ENCODE measurements at places on chromosomes 2 and 18. TPM values are rescaled to one million over a fixed set of nuclear protein-coding genes. Genes with fewer than 3 reads are reported as not detected.

The VIL1 gene
- polyA plus RNA-seq, result 21.0 TPM

DNA sequence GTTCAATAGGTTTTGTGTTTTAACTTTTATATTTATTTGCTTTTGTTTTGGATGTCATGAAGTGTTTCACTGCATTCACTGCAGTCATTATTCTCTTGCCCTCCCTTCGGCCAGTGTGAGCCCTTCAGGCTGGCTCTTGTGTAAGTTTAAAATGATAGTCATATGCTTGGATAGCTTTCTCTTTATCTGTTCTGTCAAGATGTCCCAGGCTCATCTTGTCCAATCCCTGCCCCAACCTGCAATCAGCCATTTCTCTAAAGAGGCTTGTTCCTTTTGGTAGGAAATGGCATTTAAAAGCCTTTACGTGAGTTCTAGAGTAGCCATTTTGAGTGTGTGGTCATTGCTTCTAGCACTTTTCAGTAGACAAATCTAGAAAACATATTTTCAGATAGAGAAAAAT is 238.0 kb upstream of the SLC39A10 start:
- no peak for DNase-seq
- H3K4me3 ChIP-seq, result no peak overlapping the region

- H3K4me3 ChIP-seq, result no peak overlapping the region
- no peak for DNase-seq
- H3K27ac ChIP-seq, result peak overlapping the region; percentile 17
- H3K27me3 ChIP-seq, result no peaks in the 10 kb centered on the region
Measured at GRCh38 chr2:237616373-237616733, 11.0 kb upstream of the LRRFIP1 start.

DNA sequence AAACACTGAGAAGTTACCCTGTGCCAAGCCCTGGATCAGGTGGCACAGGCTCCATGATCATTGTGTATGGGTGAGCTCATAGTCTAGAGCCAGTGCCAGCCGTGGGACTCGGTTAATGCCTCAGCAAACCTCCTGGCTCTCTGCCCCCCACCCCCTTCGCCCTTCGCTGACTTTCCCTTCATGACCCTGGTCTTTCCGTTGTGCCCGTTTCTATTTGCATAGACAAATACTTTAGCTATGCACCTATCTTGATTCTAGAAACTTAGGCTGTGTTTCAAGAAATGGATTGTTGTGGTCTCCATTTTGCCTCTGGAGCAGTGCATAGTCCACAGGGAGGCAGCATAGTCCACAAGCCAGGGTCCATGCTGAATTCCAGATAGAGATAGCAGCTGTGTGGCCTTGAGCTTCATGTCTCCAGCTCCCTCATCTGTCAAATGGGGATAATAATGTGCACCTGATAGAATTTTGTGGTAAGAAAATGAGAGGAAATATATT is 44.8 kb upstream of the KDM3A start:
- no peak overlapping the region for H3K27ac ChIP-seq
- H3K36me3 ChIP-seq, result no peaks in the 10 kb centered on the region
- no peaks in the 10 kb centered on the region for H3K27me3 ChIP-seq
- no peak overlapping the region for H3K4me3 ChIP-seq
- DNase-seq, result no peak

GRCh38 chr2:216651351-216651881 is 18.2 kb downstream of the IGFBP2 start:
- peaks cover 31% of the 10 kb centered on the region for H3K4me1 ChIP-seq
- H3K4me3 ChIP-seq, result no peak overlapping the region
- no peaks in the 10 kb centered on the region for H3K36me3 ChIP-seq
- peak overlapping the region; percentile 51 for H3K27ac ChIP-seq

GRCh38 chr18:43049021-43049420 is 66.5 kb downstream of the RIT2 start:
- H3K27me3 ChIP-seq, result no peaks in the 10 kb centered on the region
- no peak overlapping the region for H3K27ac ChIP-seq
- no peak overlapping the region for H3K4me3 ChIP-seq
- no peak for DNase-seq

DNA sequence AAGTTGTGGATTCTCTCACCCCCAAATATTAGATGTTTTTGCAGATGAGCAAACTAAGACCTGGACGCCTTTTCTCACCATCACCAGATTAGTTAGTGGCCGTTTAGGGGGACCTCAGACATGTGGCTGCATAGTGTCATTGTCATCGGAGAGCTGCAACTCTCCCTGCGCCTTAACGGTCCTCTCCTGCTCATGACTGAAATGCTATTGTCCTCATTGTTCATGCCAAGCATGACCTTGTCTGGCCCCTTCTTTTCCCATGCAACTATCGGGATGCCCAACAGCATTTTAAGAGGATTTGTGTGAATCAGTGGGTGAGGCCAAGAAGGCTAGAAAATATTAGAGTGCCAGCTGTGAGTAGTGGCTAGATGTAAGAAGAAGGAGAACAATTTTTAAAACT is 174.2 kb downstream of the SOCS6 start:
- H3K4me1 ChIP-seq, result peaks cover 4% of the 10 kb centered on the region
- no peak overlapping the region for H3K4me3 ChIP-seq
- no peaks in the 10 kb centered on the region for H3K36me3 ChIP-seq
- no peak for DNase-seq
- H3K27me3 ChIP-seq, result no peaks in the 10 kb centered on the region

The KIF1A gene
- polyA plus RNA-seq, result 0.03 TPM

The UXS1 gene
- 10.6 TPM for polyA plus RNA-seq

The SCN2A gene
- polyA plus RNA-seq, result 0.01 TPM

GRCh38 chr2:66771359-66771976 is 336.5 kb downstream of the MEIS1 start:
- H3K36me3 ChIP-seq, result no peaks in the 10 kb centered on the region
- DNase-seq, result no peak
- no peak overlapping the region for H3K4me3 ChIP-seq
- no peak overlapping the region for H3K27ac ChIP-seq
- no peaks in the 10 kb centered on the region for H3K27me3 ChIP-seq
- no peaks in the 10 kb centered on the region for H3K4me1 ChIP-seq

The TMEM178A gene
- polyA plus RNA-seq, result 0.21 TPM

The ST8SIA3 gene
- polyA plus RNA-seq, result 0.57 TPM

- peaks cover 15% of the 10 kb centered on the region for H3K4me1 ChIP-seq
- no peak overlapping the region for H3K27ac ChIP-seq
- DNase-seq, result no peak
- no peaks in the 10 kb centered on the region for H3K27me3 ChIP-seq
- no peak overlapping the region for H3K4me3 ChIP-seq
- H3K36me3 ChIP-seq, result no peaks in the 10 kb centered on the region
Measured at GRCh38 chr2:127228102-127228501, 8.0 kb upstream of the CYP27C1 start.

The NLRC4 gene
- polyA plus RNA-seq, result 0.99 TPM

GRCh38 chr2:8983571-8983970 is 19.9 kb downstream of the MBOAT2 start:
- no peaks in the 10 kb centered on the region for H3K4me1 ChIP-seq
- H3K27me3 ChIP-seq, result no peaks in the 10 kb centered on the region
- H3K27ac ChIP-seq, result no peak overlapping the region
- DNase-seq, result no peak

The TMEFF2 gene
- polyA plus RNA-seq, result not detected

GRCh38 chr2:180046776-180047175 is 39.7 kb upstream of the CWC22 start:
- H3K4me1 ChIP-seq, result no peaks in the 10 kb centered on the region
- H3K27me3 ChIP-seq, result no peaks in the 10 kb centered on the region
- no peak overlapping the region for H3K27ac ChIP-seq
- no peak for DNase-seq
- H3K36me3 ChIP-seq, result no peaks in the 10 kb centered on the region
- H3K4me3 ChIP-seq, result no peak overlapping the region

- H3K36me3 ChIP-seq, result no peaks in the 10 kb centered on the region
- no peak overlapping the region for H3K4me3 ChIP-seq
- H3K4me1 ChIP-seq, result no peaks in the 10 kb centered on the region
- no peaks in the 10 kb centered on the region for H3K27me3 ChIP-seq
- DNase-seq, result no peak
Measured at GRCh38 chr2:83602753-83603152, 856.3 kb downstream of the SUCLG1 start.

DNA sequence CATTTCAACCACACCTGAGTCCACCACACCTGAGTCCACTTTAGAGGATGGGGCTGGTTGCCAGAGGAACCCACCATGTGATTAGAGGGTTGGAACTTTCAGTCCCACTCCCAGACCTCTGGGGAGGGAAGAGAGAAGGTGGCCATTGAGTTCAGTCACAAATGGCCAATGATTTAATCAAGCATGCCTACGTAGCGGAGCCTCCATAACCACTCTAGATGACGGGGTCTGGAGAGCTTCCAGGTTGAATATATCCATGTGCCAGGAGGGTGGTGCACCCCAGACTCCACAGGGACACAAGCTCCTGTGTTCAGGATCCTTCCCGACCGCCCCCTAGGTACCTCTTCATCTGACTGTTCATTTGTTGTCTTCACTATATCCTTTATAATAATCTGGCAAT is 53.3 kb downstream of the CYBRD1 start:
- H3K4me1 ChIP-seq, result no peaks in the 10 kb centered on the region
- H3K27ac ChIP-seq, result no peak overlapping the region
- no peak overlapping the region for H3K4me3 ChIP-seq
- no peaks in the 10 kb centered on the region for H3K27me3 ChIP-seq
- DNase-seq, result no peak
- H3K36me3 ChIP-seq, result no peaks in the 10 kb centered on the region

- H3K4me3 ChIP-seq, result no peak overlapping the region
- no peaks in the 10 kb centered on the region for H3K4me1 ChIP-seq
- DNase-seq, result no peak
- no peaks in the 10 kb centered on the region for H3K36me3 ChIP-seq
- no peak overlapping the region for H3K27ac ChIP-seq
- no peaks in the 10 kb centered on the region for H3K27me3 ChIP-seq
Measured at GRCh38 chr18:24262087-24262486, 123.2 kb downstream of the CABYR start.

- H3K4me3 ChIP-seq, result peak overlapping the region; percentile 29
- peaks cover 6% of the 10 kb centered on the region for H3K4me1 ChIP-seq
- H3K27ac ChIP-seq, result peak overlapping the region; percentile 89
- DNase-seq, result no peak
Measured at GRCh38 chr2:237475704-237476141, 11.3 kb upstream of the MLPH start.

DNA sequence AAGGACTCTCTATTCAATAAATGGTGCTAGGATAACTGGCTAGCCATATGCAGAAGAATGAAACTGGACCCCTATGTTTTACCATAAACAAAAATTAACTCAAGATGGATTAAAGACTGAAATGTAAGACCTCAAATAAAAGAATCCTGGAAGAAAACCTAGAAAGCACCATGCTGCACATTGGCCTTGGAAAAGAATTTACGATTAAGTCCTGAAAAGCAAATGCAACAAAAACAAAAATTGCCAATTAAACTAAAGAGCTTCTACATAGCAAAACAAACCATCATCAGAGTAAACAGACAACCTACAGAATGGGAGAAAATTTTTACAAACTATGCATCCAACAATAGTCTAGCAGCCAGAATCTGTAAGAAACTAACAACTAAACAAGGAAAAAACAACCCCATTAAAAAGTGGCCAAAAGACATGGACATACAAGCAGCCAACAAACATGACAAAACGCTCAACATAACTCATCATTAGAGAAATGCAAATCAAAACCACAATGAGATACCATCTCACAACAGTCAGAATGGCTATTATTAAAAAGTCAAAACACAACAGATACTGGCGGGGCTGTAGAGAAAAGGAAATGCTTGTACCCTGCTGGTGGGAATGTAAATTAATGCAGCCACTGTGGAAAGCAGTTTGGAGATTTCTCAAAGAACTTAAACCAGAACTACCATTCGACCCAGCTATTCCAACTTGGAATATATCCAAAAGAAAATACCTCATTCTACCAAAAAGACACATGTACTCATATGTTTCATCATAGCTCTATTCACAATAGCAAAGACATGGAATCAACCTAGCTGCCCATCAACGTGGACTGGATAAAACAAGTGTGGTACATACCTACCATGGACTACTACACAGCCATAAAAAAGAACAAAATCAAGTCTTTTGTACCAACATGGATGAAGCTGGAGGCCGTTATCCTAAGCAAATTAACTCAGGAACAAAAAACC is 30.6 kb downstream of the SEPTIN10 start:
- H3K4me3 ChIP-seq, result no peak overlapping the region
- H3K27ac ChIP-seq, result no peak overlapping the region
- no peaks in the 10 kb centered on the region for H3K4me1 ChIP-seq
- H3K36me3 ChIP-seq, result peaks cover 5% of the 10 kb centered on the region
